ENCODE measurements at places on chromosomes 2 and 18. TPM values are rescaled to one million over a fixed set of nuclear protein-coding genes. Genes with fewer than 3 reads are reported as not detected.

GRCh38 chr2:240124651-240125030, 11.5 kb downstream of the COPS9 start:
- H3K27me3 ChIP-seq = no peaks in the 10 kb centered on the region
- H3K36me3 ChIP-seq = peaks cover 3% of the 10 kb centered on the region
- no peaks in the 10 kb centered on the region for H3K4me1 ChIP-seq

Gene ATOH8
- total RNA-seq = 68.5 TPM

- no peak overlapping the region for H3K4me3 ChIP-seq
- no peak overlapping the region for H3K27ac ChIP-seq
- no peaks in the 10 kb centered on the region for H3K27me3 ChIP-seq
- DNase-seq = no peak
- H3K36me3 ChIP-seq = no peaks in the 10 kb centered on the region
These were observed 115.4 kb upstream of the STK17B start for GRCh38 chr2:196286821-196287220.

DNA sequence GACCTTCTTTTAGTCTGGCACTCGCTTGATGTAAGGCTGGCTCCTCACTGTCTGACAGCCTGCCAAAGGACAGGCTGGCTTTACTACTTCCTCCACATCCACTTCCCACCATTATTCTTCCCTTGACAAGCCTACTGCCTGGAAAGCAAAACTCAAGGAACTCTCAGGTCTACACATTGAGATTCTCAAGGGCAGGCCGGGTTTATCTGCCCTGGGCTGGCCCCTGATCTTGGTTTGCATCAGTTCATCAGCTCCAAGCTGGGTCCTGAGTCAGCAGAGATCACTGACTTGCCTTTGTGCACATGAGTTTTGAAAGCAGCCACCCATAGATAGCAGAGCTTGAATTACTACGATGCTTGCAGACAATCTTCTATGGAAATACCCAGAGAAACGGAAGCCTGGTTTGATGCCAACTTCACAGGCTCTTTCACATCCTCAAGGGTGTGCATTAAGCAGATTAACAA, 53.9 kb downstream of the KCTD18 start:
- H3K36me3 ChIP-seq = no peaks in the 10 kb centered on the region
- no peaks in the 10 kb centered on the region for H3K4me1 ChIP-seq
- H3K27ac ChIP-seq = no peak overlapping the region
- H3K4me3 ChIP-seq = no peak overlapping the region

- no peak overlapping the region for H3K4me3 ChIP-seq
- H3K36me3 ChIP-seq = no peaks in the 10 kb centered on the region
- H3K27me3 ChIP-seq = peaks cover 2% of the 10 kb centered on the region
- H3K4me1 ChIP-seq = no peaks in the 10 kb centered on the region
- DNase-seq = no peak
- H3K27ac ChIP-seq = no peak overlapping the region
These were observed 31.1 kb upstream of the TRAPPC8 start for GRCh38 chr18:31973929-31974546.

- H3K4me1 ChIP-seq = no peaks in the 10 kb centered on the region
- no peaks in the 10 kb centered on the region for H3K27me3 ChIP-seq
- no peak overlapping the region for H3K4me3 ChIP-seq
- H3K27ac ChIP-seq = no peak overlapping the region
These were observed 1104.0 kb upstream of the PIK3C3 start for GRCh38 chr18:40851014-40851429.

DNA sequence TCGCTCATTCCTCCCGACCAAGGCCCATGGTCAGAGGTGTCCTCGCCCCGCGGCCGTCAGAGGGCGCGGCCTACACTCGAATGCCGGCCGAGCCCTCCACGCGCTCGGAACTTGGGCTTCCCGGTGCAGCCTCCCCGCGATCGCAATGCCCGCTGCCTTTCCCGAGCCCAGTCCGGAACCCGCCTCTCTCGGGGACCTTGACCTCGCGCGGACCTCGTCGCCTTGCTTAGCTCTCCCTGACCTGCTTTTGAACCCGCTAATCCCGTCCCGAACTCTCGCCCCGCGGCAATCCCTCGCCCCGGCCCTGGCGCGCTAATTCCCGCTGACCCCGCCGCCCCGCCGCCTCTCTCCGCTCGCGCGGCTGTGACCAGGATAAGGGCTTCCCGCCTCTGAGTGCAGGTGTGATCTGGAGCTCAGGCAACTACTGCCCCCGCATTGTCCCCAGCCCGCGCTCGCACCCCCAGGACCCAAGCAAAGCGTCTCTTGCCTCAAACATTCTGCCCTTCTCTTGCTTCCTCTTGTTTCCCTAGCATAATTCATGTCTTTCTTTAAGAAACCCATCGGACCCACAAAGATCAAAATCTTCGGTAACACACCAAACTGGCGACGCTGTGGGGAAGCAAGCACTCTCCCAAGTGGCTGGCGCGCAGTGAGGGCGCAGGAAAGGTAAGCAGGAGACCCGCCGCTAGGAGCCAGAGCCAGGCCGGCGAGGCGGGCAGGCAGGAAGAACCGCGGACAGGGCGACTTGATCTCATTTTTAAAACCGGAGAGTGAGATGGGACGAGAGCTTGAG, 46.6 kb upstream of the ATP6V1B1 start:
- no peaks in the 10 kb centered on the region for H3K4me1 ChIP-seq
- no peak for DNase-seq
- H3K4me3 ChIP-seq = no peak overlapping the region
- no peaks in the 10 kb centered on the region for H3K36me3 ChIP-seq
- peaks cover 2% of the 10 kb centered on the region for H3K27me3 ChIP-seq
- H3K27ac ChIP-seq = no peak overlapping the region

Gene DLGAP1
- 6.2 TPM for total RNA-seq

DNA sequence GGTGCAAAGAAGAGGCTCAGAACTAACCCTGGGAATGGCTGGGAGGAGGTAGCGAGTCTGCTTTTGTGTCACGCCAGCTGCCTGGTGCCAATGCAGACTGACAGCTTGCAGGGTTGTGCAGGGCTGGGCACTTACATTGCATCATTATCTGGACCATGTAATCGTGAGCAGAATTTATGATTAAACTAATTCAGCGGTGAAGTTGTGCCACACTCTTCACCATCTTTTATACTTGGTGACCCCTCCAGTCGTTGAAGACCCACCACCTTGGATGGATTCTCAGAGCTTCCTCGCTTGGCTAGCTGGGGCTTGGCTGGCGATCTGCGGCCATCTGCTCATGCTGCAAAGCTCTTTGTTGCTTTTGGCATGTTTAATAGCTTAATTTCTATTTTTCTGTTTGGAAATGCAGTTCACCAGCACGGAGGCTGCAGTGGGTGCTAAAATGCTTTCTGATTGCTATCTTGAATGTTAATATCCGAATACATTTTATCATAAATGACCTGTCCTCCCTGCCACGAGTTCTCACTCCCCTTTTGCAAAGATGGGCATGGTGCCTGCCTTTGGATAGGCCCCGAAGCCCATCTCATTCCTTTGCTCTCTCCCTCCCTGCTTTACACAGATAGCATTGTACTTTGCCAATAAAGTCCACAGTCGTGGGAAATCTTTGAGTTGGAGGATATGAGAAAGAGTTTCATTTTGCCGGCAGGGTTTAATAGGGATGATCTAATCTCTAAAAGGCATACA, 188.2 kb downstream of the PRKCE start:
- H3K4me3 ChIP-seq = no peak overlapping the region
- H3K27me3 ChIP-seq = no peaks in the 10 kb centered on the region
- no peak overlapping the region for H3K27ac ChIP-seq
- no peak for DNase-seq
- no peaks in the 10 kb centered on the region for H3K36me3 ChIP-seq

DNA sequence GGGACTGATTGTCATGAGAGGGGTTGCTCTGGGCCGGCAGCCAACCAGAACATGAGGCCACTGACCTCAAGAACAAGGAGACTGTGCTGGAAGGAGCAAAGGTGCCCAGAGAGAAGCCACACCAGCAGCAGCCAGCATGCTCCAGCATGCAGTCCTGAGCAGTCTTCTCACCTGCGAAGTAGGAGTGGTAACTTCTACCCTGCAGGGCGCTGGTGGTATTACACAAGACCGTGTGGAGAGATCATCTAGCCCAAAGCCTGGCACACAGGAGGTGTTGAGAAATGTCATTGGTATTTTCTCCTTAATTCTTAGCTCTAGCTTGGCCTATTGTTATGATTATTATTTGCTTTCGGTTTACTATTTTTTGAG, 132.7 kb downstream of the TSN start:
- no peaks in the 10 kb centered on the region for H3K27me3 ChIP-seq
- no peak overlapping the region for H3K27ac ChIP-seq
- H3K4me1 ChIP-seq = no peaks in the 10 kb centered on the region
- H3K36me3 ChIP-seq = no peaks in the 10 kb centered on the region

Gene GCKR
- total RNA-seq = 0.69 TPM

- H3K4me1 ChIP-seq = no peaks in the 10 kb centered on the region
- H3K27ac ChIP-seq = no peak overlapping the region
- no peak overlapping the region for H3K4me3 ChIP-seq
- no peaks in the 10 kb centered on the region for H3K36me3 ChIP-seq
- no peaks in the 10 kb centered on the region for H3K27me3 ChIP-seq
These were observed 7.7 kb upstream of the DNMT3A start for GRCh38 chr2:25349397-25349796.

DNA sequence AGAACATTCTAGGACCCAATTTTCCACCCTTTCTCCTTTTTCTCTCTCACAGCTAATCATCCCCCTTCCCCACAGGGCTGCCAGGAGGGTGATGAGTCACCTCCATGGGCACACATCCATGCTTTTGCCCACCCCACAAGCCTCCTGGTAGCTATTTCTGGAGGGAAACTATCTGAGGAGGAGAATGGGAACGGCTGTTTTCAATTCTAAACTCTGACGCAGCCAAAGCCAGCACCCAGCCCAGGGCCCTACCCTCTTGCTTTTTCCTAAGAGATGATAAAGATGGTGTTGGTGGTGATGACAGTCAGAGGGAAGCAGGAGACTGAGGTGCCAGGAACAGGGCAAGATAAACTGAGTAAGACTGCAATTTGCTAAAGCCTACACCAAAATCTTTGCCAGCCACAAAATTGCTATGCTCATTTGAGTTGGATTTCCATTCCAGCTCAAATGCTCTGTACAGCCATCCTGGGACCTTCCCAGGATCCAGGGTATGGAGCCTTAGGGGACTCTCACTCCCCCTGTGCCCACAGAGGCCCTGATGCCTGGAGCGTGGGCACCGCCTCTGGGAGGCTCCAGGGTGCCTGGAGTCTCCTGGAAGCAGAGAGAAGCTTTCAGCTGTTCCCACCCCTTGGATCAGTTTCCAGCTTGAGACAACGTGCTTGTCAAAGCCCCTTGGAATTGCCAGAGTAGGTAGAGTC, 62.0 kb upstream of the FZD7 start:
- H3K36me3 ChIP-seq = no peaks in the 10 kb centered on the region
- no peak overlapping the region for H3K4me3 ChIP-seq
- no peak for DNase-seq
- H3K27me3 ChIP-seq = no peaks in the 10 kb centered on the region
- H3K4me1 ChIP-seq = no peaks in the 10 kb centered on the region

Gene RUFY4
- total RNA-seq = 0.45 TPM

DNA sequence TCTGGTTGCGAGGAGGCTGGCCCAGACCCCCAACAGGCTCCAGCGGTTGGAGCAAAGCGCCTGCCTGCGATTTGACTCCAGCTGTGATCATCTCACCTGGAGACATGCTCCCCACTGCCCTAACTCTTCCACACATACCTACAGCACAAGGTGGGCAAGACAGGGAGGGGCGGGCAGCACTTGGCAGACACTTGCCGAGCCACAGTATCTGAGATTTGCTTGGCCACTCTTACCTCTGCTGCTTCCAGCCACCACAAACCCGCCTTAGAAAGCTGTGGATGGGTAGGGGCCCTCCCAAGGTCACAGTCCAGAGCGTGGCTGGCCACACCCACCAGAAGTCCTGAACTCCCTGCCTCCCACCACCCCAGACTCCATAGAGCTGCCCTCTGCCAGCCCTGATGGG, 8.2 kb downstream of the CYP26B1 start:
- DNase-seq = no peak
- no peaks in the 10 kb centered on the region for H3K27me3 ChIP-seq
- H3K36me3 ChIP-seq = no peaks in the 10 kb centered on the region
- H3K27ac ChIP-seq = peak overlapping the region; percentile 37
- no peak overlapping the region for H3K4me3 ChIP-seq

Gene TRABD2A
- total RNA-seq = 1.1 TPM

Gene CFAP65
- total RNA-seq = not detected

DNA sequence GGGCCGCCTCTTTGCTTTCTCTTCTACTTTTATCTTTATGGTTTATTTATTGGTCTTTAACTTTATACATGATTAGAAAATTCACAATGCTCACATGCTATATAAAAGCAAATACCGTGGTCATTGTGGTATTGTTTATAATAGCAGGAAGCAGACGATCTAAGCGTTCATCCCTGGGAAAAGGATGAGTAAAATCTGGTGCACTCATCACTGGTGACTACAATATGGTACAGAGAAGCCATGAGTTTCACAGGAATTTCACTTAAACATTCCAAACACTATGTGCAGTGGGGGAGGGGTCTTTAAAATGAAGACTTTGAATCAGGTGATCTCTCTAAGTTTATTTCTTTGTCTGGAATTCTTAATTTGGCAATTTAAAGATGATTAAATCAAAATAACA, 97.9 kb downstream of the SCN3A start:
- no peak overlapping the region for H3K27ac ChIP-seq
- no peak for DNase-seq
- H3K27me3 ChIP-seq = no peaks in the 10 kb centered on the region
- no peak overlapping the region for H3K4me3 ChIP-seq

GRCh38 chr2:234964631-234965461, 13.0 kb downstream of the SH3BP4 start:
- H3K36me3 ChIP-seq = no peaks in the 10 kb centered on the region
- no peaks in the 10 kb centered on the region for H3K27me3 ChIP-seq
- DNase-seq = peak; percentile 54
- no peak overlapping the region for H3K4me3 ChIP-seq

Gene MGAT4A
- 41.0 TPM for total RNA-seq

Gene MGAT5
- total RNA-seq = 49.7 TPM

DNA sequence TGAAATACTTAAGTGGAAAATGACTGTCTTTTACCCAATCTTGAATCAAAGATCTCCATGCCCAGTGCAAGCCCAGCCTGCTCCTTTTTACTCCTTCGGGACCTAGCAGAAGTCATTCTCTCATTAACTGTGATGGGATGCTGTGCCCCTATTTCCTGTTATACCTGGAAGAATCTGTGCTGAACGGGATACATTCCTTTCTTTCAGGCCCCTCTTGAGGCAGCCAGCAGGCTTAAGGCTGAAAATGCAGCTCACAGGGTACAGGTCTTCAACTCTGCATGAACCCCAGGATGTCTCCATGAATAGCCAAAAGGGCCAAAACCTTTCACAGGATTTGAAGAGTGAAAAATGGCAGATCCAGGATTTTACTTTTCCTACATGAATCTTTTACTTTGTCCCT, 784.8 kb upstream of the KLHL29 start:
- H3K4me3 ChIP-seq = no peak overlapping the region
- H3K27me3 ChIP-seq = no peaks in the 10 kb centered on the region
- no peaks in the 10 kb centered on the region for H3K36me3 ChIP-seq
- DNase-seq = no peak
- H3K27ac ChIP-seq = no peak overlapping the region

DNA sequence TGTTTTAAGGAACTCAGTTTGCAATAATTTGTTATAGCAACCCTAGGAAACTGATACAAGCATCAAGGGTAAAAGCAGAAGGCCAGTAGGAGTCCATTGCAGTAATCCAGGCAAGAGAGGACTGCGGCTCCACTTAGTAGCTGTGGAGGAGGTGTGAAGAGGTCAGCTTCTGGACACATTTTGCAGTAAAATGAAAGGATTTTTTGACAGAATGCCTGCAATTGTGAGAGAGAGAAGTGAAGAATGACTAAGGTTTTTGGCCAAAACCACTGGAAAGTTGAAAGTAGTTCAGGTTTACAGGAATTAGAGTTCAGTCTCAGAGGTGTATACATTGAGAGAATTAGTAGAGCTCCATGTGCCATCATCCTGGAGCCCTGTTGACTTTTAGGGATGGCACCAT, 129.5 kb downstream of the RHBDD1 start:
- H3K27ac ChIP-seq = no peak overlapping the region
- H3K4me1 ChIP-seq = peaks cover 7% of the 10 kb centered on the region
- no peak overlapping the region for H3K4me3 ChIP-seq
- no peak for DNase-seq
